NCI-H2029 treated with DMSO at 0.1 percent for 48 hours (cell line): ENCODE measurements at places on chromosomes 16 and 17.

DNA sequence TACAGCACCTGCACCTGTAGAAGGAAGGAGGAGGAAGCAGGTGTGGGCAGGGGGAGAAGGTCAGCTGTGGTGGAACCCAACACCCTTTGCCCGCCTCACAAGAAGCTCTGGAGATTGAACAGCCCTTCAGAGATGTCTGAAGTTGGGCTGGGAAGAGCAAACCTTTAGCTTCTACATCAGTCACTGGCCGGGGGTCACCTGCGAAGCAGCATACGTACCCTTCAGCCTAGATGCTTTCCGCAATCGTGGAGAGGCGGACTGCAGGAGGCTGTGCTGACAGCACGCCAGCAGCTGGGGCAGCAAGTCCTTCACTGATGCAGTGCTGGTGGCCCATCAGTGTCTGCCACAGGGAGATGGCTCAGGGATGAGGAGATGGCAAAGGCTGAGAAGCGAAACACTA is 5.2 kb upstream of the HS3ST3B1 start:
- no peak for DNase-seq

- no peak for DNase-seq
These were observed 77.0 kb downstream of the CACNG1 start for GRCh38 chr17:67121316-67121891.

GRCh38 chr17:35046740-35047283 is 16.7 kb downstream of the RFFL start:
- no peak for DNase-seq

GRCh38 chr16:84967828-84968227 is 43.5 kb downstream of the ZDHHC7 start:
- DNase-seq, result no peak

- DNase-seq, result no peak
These were observed 43.4 kb upstream of the PRSS54 start for GRCh38 chr16:58338205-58338604.

DNA sequence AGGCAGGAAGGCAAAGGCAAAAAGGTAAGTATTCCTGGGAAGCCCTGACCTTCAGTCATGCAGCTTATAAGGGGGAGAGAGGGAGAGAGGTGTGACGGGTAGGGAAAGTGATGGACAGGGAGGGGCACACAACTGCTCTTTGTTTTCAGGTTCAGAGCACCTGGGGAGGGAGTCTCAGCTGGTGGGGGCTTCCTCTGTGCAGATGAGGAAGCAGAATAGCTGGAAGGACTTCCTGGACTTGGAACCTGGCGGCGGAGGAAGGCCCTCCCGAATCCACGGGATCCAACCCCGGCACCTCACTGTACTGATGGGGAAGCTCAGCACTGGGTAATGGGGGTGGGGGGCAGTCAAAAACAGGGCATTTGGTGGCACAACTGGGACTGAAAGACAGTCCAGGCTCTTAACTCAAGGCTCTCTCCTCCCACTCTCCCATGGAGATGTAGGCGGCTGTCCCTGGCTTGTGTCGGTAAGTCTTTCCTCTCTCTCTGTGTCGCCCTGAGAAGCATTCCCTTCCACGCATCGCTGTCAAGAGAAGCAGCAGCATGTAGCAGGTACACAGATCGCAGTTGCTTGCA is 11.9 kb upstream of the PITPNM3 start:
- DNase-seq, result no peak

GRCh38 chr16:83878838-83879237 is 20.1 kb upstream of the MLYCD start:
- no peak for DNase-seq

DNA sequence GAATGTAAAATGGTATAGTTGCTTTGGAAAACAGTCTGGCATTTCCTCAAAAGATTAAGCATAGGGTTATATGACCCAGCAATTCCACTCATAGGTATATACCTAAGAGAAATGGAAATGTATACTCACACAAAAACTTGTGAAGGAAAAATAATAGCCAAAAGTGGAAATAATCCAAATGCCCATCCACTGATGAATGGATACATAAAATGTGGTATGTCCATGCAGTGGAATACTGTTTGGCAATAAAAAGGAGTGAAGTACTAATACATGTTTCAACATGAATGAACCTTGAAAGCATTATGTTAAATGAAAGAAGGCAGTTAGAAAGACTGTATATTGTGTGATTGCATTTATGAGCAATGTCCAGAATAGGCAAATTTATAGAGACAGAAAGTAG is 25.1 kb downstream of the NUP93 start:
- no peak for DNase-seq

GRCh38 chr16:17828012-17828411 is 357.3 kb upstream of the XYLT1 start:
- DNase-seq, result no peak

DNA sequence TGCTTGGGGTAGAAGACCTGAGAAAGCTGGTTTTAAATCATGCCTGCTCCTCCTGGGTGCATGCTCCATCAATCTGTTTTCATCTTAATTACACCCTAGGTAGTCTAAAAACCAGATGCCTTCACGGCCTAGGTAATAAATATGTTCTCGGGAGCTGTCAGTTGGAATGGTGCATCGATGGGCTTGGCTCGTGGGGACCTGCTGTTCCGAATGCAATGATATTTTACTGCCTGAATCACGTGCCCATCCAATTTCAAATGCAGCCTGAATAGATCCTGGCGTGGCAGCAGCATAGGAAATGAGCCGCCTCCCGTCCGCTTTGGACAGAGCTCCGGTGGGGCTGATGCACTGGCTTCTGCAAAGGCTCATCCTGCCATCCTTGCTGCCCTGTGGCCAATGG is 18.8 kb upstream of the FAAP100 start:
- no peak for DNase-seq

- DNase-seq, result no peak
These were observed 255.4 kb downstream of the IRX3 start for GRCh38 chr16:54031107-54031760.

- DNase-seq, result no peak
These were observed 10.5 kb upstream of the ALDOA start for GRCh38 chr16:30054959-30055553.

DNA sequence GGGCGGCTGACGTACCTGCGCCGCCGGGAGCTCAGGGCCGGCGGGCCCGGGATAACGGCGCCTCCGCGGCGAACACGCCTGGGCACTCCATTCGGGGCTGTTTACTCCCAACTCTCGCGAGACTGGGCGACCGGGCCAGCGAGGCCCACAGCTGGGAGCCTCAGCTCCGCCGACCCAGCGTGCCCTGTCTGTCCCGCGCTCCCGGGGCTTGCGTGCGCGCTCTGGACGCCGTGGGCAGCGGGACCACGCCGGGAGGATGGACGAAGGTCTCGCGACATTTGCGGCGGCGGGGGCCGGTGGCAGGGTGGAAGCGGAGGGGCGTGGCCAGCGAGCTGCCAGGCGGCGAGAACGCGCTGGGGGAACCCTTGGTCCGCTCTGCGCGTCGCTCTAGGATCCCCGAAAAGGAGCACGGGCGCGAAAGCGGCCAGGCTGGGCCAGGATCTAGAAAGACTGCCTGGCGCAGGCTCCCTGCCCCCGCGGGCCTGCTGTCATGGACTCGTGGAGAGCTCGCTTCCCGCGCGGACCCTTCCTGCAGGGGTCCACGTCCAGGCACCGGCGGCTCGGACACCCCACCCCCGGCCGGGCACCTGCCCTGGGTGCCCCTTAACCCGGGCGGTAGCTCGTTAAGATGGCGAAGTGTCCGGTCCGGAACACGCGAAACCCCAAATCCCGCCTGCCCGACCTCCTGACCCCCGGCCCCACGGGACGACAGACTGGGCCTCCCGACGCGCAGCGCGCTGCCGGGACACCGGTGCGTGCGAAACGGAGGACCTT is at the start of gene MBTPS1:
TSS of gene MBTPS1 (minus strand) at position 223 of the 774 bp plus-strand sequence. CDS start 15,159 bp downstream, outside the sequence.
- peak; percentile 32 for DNase-seq

DNA sequence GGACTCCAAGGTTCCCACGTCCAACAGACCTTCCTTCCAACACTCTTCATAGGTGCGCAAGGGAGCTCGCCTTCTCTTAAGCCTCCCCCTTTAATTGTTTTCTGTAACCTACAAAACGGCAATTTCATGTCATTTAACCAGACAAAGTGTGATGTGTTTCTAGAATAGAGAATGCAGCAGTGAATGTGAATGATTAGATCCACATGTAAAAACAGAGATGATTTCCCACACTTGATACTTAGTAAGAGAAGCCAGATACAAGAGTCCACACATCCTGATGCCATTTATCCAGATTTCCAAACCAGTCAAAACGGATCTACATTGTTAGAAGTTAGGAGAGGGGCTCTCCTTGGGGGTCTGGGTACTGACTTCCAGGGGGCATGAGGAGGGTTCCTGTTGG is 89.3 kb downstream of the IRF8 start:
- no peak for DNase-seq

DNA sequence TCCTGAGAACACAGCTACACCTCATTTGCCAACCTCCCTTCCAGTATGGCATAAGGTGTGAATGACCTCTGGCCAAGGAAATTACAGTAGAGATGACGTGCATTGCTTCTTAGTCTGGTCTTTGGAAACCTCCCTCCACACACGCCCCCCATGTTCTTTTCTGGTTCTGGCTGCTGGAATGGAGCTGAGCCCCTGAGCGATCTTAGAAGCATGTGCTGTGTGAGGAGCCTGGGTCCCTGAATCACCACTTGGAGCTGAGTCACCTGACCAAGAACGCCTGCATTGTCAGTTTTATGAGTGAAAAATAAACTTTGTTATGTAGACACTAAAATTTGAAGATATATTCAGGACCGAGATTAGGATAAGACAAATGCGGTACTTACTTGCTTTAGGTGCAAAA is 51.4 kb downstream of the HS3ST3A1 start:
- DNase-seq, result no peak

DNA sequence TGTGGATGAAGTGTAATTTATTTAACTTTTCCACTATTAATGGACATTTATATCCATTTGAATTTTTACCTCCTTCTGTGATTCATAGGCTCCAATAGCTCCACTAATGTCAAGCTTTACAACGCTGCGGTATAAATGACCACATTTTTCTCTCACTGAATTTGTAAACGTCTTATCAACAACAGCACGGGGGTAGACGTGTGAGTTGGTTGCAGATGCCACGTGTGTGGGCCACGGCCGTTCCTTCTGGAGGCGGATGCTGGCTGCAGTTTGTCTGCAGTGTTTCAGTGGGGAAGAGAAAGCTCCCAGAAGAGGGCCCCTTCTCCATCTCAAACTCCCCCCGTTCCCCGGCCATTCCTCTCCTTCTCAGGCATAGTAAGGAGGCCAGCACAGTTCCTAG is 68.2 kb upstream of the XYLT1 start:
- DNase-seq, result no peak

DNA sequence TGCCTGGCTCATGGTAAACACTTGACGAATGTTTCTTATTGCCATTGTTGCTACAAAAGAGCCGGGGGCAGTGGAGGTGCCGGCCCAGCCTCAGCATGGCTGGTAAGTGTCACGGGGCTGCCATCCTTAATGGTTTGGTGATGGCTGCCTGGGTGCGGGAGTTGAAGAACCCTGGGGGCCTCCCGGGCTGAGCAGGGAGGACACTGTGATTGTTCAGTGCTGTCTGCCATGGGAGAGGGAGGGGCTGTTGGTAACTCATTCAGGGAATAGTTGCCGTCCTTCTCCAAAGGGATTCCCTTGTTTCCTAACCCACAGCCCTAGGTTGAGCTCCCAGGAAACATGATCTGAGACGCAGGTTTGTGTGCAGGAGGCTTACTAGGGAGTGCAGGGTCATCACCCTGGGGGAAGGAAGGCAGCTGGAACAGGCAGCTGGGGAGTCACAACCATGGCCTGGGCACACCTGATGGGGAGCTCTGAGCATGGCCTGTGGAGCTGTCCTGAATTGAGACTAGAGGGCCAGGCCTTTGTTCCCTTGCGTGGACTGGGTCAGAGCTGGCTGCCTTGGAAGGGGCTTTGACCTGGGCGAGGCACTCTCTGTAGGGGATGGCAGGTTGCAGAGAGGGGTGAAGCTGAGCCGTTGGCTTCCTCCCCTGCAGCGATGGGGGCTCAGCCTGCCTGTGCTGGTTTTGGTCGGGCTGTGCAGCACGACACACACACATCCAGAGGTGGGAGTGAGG is 85.7 kb downstream of the PLCG2 start:
- no peak for DNase-seq
